ENCODE measurements at places on chromosomes 11 and 22.
A peak's percentile ranks its signal among the peaks of the same experiment; 100 is the strongest.

GRCh38 chr11:17564687-17565042 is 17.6 kb downstream of the OTOG start:
- no peak for DNase-seq

DNA sequence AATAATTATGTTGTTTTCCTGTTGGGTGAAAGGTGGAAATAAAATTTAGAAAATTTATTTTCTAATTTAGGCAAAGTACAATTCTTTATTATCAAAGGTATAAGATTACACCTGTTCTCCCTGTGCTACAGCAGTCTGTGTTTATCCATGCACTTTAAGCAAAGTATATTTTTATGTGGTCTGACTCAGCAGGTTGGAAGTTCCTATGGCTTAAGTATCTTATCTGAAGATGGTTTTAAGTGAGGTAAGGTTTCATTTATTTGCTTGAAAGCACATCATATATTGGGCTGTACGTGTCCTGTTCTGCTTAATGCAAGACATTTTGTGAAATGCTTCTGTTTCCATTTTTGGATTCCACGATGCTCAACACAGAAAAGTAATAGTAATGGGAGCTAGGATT is 14.6 kb downstream of the PPME1 start:
- DNase-seq = no peak

DNA sequence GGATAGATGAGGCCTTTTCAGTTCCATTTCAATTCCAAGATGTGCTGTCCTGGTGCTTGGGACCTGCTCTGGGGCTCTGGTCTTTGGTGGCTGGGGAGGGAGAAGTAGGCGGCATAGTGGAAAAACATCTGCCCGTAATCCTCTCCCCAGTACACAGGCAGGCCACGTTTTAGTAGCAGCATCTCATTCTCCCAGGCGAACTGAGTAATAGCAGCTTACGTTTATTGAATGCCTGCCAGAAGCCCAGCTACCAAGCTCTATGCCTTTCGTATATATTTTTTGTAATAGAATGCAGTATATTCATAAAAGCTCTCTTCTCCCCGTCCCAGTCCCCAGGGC is 11.4 kb downstream of the ACO2 start:
- DNase-seq = no peak

GRCh38 chr11:63227521-63228107 is 15.8 kb downstream of the SLC22A25 start:
- DNase-seq = no peak

GRCh38 chr22:36368359-36368983 is 19.3 kb downstream of the MYH9 start:
- no peak for DNase-seq

DNA sequence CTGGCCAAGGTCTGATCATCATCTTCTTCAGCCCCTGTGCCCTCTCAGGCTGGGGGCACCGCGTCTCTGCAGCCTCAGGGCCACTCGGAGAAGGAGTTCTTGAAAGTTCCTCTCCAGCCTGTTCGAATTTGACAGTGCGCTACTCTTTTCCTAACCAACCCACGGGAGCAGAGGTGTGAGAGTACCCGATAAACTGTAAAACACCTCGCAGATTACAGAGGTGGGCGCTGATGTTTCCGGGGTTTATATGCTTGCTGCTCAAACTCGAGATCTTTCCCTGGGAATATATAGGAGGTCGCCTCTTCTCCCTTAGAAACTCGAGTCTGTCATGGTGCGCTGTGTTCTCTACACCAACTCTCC is 515 bp downstream of the CTR9 start:
- no peak for DNase-seq

- DNase-seq = no peak
Observed at GRCh38 chr11:92827132-92827531, 142.3 kb upstream of the MTNR1B start.

GRCh38 chr11:103898577-103899336 is 137.7 kb upstream of the DDI1 start:
- DNase-seq = no peak

- DNase-seq = no peak
Observed at GRCh38 chr11:116171271-116172140, 601.3 kb downstream of the BUD13 start.

DNA sequence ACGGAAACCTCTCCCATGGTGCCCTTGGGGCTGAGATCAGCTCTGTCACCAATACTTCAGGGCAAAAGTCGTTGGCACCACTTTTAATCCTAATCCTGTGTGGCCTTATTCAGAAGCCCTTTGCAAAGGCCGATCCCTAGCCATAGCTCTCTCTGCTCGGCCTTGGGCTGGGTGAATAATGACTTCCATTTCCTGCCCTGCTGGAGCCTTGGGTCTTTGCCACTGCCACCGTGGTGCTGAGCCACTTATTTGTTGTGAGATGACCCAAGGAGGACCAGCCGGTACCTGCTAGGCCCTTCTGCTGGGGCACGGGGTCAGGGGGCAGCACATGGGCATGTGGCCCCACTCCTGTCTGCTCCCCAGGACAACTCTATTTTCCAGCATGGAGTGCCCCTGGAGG is 188.2 kb downstream of the ST3GAL4 start:
- DNase-seq = no peak

DNA sequence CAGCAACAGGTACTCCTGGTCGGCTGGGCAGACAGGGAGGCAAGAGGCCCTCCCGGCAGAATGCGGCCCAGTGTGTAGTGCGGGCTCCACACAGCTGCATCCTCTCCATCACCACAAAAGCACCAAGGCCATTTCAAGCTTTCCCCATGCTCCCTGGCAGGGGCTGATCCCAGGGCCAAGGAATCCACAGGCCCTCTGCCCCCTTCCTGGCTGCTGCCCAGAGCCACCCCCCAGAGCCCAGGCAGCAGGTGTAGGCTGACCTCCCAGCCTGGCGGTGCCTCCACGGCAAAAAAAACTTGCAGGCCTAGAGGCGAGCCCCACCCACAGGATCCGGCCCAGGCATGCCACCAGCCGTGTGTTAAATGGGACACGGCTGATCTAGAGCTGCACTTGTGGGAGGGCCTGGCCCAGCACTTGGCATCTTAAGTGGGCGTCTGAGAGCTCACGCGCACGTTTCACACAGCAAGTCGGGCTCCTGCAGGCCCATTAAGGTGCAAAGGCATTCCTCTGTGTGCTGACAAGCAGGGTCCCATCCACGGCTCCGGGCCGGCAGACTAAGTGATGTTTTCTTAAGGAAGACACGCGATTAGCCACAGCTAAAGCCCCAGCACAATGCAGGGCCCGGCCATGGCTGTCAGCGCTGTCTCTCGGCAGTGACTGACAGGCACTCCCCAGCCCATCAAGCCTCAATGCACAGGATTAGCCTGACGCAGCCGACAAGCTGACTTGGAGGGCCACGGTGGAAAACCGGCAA is 19.8 kb upstream of the GNB1L start:
- DNase-seq = no peak

DNA sequence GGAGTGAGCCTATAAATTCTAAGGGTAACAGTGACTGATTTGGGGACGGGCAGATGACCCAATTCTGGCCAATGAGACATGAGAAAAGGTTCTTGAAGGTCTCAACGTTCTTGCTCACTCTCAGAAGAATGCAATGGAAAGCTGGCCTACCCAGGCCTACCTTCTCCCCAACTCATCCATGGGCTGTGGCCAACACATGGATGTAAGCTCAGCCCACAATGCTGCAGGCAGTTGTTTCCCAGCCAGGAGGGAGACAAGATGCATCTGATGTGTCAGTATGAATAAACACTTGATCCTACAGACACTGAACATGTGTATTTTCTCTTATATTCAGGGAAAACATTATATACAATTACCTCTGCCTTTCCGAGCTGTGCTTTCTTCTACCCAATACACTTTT is 24.4 kb downstream of the PI4KA start:
- DNase-seq = no peak

DNA sequence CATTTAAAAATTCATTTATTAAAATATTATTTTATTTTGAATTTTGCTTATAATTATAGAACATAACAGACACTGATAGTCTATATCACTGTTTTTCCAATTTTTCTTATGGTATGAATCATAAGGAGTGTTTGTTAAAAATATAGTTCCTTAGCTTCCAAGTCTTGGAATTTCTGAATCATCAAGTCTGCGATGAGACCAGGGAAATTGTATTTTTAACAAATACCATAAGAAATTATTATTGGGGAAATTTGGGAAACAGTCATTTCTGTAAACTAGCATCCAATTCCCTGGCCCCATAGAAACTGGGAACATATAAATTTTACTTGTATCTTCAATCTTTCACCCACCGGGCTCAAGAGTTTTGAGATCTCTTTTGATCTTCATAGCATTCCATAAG is 38.0 kb upstream of the PICALM start:
- DNase-seq = no peak

DNA sequence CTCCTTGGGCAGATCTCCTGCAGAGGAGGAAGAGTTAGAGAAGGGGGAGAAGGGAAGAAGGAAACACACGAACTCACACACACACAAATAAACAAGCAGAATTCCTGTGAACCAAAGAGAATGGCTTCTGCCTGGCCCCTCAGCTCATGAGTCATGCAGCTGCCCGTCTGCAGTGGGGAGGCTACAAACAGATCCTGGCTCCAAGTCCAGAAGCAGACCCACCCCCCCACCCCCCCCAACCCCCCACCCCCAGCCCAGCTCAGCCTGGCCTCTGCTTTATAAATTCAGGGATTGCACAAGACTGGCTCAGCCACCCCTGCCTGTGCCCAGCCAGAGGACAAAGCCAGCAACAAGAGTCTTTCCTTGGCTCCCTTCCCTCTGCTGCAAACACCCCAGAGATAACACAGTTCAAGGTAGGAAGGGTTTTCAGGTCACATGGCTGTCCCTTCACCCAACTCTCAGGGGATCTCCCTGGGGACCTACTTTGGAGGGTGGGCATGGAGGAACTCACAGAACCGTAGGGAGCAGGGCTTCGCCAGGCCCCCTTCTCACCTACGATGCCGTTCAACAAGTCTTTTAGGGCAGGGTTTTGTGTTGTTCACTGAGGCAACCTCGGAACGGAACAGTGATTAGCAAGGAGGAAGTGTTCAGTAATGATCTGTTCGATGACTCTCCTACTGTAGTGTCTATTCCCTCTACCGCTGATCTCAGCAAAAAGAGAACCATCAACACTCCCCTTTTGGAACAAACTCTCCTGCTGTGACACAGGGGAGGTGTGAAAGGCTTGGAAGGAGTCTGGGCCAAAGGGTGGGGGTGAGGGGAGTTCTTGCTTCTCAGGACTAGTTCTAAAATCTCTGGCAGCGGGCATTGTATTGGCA is 35.5 kb downstream of the RPL27A start:
- no peak for DNase-seq

GRCh38 chr11:60740573-60740972 is 16.1 kb downstream of the MS4A18 start:
- no peak for DNase-seq

- DNase-seq = peak; percentile 45
Observed at GRCh38 chr22:41910050-41911000, 4.5 kb downstream of the SHISA8 start.

DNA sequence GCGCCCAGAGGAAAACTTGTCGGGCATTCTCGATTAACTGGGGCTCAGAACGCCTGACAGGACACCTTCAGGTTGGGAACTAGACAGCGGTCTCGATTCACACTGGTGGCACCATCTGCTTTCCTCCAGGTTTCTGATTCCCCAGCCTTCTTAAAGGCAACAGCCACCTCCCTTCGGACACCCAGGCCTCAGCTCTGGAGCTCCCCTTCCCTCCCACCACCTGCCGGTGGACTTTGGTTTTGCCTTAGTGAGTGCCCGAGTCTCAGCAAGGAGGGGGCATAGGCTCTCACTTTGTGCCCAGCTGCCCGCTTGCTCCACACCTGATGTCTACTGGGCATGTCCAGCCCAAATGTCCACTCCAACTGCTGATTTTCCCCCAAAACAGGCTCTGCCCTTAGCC is 110.4 kb upstream of the PARVA start:
- no peak for DNase-seq

DNA sequence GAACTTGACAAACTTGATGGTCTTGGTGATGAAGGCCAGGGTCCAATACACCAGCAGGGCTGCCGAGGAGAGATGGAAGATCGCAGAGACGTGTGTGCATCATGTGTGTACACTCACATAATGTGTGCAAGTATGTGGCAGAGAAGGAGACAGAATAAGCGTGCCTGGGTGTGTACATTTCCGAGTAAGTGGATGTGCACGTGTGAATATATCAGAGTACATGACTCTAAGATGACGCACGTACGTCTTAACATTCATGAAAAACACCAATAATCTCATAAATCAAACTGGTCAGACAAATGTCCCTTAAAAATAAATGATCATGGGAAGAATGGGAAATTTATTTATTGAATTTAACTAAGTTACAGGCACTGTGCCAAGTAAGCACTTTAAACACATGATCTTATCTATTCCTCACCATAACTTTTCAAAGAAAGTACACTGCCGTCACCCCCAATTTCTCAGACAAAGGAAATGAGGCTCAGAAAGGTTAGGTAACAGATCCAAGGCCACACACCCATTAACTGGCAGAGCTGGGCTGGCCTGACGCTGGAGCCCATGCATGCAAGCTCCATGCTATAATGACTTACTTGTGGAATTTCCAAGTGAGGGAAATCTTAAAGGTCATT is 13.0 kb downstream of the ABCC8 start:
- no peak for DNase-seq

DNA sequence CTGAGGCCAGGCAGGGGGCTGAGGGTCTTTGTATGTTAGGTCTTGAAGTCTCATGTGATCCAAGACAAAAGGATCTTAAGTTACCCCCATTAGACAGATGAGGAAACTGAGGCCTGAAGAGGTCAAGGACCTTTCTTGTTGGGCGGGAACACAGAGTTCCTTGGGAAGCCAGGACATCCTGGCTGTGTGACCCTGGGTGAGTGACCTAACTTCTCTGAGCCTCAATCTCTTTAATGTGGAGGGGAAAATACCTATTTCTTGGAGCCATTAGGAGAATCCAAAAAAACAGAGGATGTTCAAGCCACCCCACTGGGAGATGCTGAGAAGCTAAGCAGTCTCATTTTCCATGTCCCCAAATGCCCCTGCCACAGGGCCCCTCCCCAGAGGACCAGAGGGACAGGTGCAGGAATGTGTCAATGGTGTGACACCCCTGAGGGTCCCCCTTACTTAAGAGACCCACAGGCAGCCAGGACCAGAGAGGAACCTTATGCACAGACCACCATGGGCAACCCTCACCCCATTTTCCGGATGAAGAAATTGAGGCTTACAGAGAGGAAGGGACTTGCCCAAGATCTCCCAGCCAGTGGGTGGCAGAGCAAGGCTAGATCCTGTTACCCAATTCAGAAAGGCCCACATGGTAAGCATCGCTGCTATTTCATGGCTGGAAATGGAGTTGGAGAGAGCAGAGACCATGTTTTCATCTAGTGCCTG is 8.0 kb downstream of the RAC2 start:
- no peak for DNase-seq

GRCh38 chr22:34297536-34298120 is 377.4 kb upstream of the LARGE1 start:
- no peak for DNase-seq

- no peak for DNase-seq
Observed at GRCh38 chr11:92362989-92363388, 138.4 kb downstream of the FAT3 start.

GRCh38 chr11:74641905-74642304 is 49.5 kb downstream of the POLD3 start:
- DNase-seq = no peak

GRCh38 chr11:107731941-107732688 is 20.3 kb upstream of the SLN start:
- DNase-seq = no peak
